NCI-H2029 (cell line): ENCODE measurements at places on chromosomes 7 and 10.

DNA sequence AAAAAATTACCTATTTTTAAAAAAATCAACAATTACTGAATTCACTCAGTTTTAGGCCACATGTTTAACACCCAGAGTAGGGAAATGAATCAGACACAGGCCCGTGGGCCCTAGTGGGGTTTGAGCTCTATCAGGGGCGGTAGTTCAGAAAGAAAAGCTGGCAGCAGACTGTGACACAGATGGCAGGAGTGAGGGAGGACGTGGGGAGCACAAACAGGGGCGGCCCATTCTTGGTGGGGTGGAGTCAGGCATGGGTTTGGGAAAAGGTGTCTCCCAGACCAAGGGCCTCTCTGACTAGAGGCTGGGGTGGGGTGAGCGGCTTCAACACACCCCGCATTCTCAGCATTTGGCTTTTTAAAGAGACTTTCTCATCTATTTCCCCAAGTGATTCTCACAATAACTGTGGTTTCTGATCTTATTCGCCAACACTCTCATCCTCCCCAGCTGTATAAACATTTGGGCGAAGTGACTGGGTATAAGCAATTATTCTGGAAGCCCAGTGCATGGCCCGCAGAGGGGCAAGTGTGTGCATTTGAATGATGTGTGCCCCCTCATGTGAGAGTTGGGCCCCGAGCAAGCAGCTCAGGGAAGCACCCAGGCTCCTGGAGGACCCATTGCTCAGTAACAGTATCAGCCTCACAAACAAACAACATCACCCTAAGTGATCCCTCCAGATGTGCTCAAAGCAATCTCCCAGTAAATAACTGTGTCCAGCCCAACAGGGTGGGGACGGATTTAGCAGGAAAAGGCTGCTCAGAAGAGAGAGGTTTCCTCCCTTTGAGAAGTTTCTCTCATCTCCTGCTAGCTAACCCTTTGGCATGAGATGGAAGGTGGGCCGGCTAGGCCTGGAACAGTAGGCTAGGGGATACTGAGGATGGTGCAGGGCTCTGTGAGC, 437.6 kb upstream of the ZMIZ1 start:
- DNase-seq, result no peak

- DNase-seq, result peak; percentile 39
These were observed 5.5 kb upstream of the OPN4 start for GRCh38 chr10:86648704-86649427.

GRCh38 chr10:4688601-4689000, 137.4 kb upstream of the AKR1E2 start:
- no peak for DNase-seq

GRCh38 chr10:68327889-68328786, 3.7 kb upstream of the HNRNPH3 start:
- peak; percentile 47 for DNase-seq

DNA sequence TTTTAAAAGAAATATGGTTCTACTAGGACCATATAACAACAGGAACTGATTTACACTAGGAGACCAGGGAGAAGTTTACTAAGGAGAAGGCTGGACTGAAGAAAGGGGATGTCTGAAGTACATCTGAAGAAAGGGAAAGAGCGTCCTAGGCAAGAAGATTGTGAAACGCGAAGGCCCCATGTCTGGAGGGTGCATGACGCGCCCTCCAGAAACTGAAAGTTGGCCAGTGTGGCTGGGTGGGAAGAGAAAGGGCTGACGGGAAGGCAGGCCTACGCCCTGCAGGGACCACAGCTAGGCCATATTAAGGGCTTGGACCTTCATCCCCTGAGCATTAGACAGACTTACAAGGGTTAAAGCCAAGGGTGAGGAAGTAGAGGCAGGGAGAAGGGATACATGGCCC, 158.0 kb downstream of the TRIL start:
- DNase-seq, result no peak

DNA sequence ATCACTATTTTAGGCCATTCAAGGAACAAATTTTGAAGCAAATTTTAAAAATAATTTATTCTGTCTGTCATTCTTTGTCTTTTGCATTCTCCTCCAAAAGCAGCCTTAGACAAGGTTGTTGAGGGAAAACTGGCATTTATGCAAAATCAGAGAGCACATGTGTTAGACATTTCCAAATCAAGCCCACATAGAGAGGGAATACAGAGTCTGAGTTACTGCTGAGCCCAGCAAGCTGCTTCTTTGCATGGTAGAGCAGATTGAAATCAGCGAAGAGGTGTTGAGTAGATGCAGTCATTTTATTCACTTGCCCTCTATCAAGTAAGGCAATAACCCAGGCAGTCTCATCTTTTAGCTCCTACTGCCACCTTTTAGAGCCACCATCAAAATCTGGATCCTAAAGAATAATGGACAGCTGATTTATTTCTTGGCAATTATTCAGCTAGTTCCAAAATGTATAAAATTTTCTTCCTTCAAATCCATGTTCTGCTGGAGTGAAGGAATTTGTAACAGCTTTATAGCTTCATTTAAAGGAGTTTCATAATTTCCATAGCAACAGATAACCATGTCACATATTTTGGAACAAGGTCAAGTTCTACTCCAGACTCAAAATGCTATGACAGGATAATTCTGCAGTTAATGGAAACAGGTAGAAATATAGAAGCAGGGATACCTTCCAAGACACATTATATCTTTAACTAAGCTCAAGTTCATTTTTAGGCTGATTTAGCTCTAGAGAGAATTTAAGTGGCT, 7.3 kb upstream of the PCDH15 start:
- no peak for DNase-seq
